ENCODE measurements at places on chromosomes 16 and 17.

DNA sequence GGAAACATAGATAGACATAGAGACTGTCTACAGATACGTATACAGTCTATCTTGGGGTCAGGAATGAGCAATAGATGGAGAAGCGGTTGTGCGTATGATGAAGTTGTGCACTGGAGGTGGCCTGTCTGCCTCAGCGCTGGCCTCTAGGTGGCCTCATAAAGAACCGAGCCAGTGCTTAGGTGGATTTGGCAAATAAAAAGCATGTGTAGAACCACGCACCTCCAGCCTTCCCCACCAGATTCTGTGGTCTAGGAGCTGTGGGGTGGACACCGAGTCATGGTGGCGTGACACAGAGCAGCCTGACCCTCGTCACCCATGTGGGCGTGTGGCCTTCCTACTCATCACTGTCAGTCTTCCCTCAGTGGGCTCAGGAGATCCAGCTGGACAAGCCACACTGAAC lies 34.0 kb downstream of the PGS1 start:
- DNase-seq: no peak

DNA sequence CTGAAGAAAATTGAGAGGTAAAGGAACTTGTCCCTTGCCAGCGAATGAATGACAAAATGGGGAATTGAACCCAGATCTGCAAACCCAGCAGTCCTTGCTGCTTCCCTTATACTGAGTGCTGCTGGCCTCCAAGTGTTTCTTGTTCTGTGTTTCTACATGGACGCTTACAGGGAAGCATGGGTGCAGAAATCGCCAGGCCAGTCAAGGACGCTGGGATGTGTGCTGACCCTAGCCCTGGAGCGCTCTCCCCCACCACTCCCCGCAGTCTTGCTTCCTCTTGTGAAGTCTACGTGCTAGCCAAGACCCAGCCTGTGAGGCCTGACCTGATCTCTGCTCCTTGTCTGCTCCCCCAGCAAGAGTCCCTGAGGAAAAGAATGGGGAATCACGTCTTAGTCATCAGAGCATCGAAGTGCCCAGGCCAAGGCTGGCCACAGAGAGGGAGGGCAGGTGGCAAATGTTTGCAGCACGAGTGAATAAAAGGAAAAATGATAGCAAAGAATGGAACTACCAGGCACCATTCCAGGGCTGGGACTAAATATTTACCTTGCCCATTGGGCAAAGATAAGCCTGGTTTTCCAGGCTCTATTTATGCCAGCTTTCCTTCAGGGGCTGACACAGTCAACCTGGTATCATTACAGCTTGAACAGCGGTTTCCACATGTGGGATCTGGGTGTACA lies 17.4 kb downstream of the CA4 start:
- DNase-seq: no peak

DNA sequence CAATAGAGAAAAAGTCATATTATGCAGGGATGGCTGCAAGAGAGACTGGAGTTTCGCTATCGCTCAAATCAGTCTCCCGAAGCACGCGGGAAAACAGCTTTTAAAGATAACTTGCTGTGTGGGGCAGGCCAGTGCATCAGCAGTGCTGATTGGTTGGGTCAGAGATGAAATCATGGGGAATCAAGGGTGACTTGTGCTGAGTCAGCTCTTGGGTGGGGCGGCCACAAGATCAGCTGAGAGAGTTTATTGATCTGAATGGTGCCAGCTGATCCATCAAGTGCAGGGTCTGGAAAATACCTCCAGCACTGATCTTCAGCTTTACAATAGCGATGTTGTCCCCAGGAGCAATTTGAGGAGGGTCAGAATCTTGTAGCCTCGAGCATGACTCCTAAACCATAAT lies 430.5 kb downstream of the RBFOX1 start:
- DNase-seq: no peak

DNA sequence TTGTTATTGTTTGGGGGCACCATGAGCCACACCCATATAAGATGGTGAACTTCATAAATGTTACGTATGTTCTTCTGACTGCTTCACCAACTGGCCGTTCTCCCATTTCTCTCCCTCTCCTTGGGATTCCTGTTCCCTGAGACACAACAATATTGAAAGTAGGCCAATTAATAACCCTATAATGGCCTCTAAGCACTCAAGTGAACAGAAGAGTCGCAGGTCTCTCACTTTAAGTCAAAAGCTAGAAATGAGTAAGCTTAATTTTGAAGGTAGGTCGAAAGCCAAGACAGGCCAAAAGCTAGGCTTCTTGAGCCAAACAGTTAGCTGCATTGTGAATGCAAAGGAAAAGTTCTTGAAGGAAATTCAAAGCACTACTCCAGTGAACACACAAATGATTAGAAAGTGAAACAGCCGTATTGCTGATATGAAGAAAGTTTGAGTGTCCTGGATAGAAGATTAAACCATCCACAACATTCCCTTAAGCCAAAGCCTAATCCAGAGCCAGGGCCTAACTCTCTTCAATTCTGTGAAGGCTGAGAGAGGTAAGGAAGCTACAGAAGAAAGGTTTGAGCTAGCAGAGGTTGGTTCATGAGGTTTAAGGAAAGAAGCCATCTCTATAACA lies 25.8 kb downstream of the HLF start:
- DNase-seq: no peak

DNA sequence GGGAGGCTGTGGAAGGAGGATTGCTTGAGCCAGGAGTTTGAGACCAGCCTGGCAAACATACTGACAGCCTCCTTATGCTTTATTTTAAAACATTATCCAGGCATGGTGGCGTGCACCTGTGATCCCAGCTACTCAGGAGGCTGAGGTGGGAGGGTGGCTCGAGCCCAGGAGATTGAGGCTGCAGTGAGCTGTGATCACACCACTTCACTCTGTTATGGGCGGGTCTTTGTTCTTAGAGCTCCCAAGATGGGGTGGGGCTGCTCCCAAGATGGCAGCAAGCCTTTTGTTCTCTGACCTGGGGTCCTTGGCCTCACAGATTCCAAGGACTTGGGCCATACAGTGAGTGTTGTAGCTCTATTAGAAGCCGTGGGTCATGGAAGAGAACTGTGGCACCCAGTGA lies 26.1 kb upstream of the ST6GALNAC2 start:
- DNase-seq: no peak

GRCh38 chr17:78958641-78959127 lies 21.0 kb downstream of the LGALS3BP start:
- no peak for DNase-seq

DNA sequence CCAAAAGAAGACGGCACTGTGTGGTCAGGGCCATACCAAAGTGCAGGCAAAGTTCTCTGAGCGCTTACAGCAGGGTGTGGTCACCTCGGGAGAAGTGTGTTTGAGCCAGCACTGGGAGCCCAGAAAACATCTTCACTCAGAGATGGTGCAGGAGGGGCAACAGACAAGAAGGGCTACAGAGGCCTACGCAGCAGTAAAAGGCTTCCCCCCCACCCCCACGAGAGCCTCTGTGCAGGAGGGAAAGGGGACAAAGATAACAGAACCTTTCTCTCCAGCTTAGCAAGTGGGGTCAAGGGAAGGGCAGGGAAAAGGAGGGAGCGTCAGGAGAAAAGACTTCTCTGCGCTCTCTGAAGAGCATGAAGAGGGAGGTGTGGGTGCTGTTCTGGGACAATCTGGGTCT lies 2.8 kb downstream of the VAT1 start:
- DNase-seq: no peak

- DNase-seq: no peak
Observed at GRCh38 chr17:27541301-27542023, 85.2 kb downstream of the KSR1 start.

- peak; percentile 89 for DNase-seq
Observed at GRCh38 chr17:67491009-67491680, 114.1 kb downstream of the PITPNC1 start.
